NCI-H1048 (cell line): ENCODE measurements at places on chromosomes 3 and 15.
A peak's percentile ranks its signal among the peaks of the same experiment; 100 is the strongest.

DNA sequence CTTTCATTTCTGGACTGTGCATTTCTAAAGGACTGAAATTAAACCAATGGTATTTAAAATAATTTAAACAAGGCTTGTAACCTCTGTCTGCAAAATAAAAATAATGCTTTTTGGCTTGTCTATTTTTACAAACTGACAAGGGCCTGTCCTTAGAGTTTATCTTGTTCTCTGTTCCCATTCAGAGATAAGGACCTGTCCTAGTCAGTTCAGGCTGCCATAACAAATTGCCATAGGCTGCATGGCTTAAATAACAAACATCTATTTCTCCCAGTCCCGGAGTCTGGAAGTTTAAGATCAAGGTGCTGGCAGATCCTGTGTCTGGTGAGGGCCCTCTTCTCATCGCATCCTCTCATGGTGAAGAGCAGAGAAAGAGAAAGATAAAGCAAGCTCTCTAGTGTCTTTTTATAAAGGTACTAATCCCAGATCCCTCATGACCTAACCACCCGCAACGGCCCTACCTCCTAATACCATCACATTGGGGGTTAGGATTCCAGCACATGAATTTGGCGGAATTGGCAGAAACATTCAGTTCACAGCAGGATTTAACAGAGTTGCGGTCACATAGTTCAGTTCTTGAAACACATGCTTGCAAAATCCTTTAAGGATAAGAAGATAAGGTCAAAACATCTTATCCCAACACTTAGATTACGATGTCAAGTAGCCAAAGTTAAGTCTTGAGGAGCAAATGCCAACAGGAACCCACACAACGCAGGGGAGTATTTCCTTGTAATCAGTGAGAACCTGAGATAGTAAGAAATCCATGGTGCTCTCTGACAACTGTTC is 17.8 kb downstream of the KBTBD8 start:
- no peak for DNase-seq

DNA sequence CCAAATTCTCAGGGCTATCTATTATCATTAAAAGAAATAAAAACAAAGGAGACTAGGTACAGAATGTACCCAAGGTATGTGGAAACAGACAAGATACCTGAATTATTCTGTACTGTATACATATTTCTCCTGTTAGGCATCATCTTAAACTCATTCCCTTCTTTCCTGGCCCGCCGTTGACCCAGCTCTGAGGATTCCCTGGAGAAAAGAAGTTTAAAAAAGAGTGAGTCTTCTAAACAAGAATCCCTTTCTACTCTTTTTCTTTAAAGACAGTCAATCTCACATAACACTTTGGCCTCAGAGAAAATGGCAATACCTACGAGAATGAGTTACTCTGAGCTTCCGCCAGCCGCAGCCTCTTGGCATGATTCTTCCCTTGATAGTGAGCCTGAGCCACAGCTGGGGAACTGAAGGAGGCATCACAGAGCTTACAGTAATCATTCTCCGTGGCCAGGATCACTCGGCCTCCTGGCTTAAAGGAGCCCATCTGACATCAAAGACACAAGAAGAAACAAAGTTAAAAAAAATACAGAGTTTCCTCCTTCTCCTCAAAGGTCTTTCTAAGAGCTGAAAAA is 44.2 kb downstream of the ZMAT3 start:
- DNase-seq = no peak

DNA sequence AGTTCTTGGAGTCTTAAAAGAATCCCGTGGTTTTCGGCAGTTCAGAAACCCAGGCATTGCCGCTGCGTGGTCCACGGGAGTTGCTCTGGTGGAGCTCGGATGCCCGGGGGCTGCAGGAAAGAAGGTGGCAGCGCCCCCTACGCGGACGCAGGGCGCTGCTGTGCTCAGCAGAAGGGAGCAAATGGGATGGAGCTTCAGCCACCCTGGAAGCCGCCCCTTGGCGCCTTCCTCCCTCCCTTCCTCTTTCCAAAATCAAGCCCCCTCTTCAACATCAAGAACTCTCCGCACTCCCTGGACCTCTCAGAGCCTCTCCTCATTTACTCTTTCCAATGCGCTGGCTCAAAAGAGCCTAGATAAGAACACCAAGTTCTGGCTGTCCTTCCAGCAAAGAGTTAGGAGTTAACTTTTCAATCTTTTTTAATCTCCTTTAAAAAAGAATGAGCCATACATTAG is 880 bp upstream of the CHRNA7 start:
- peak; percentile 70 for DNase-seq

GRCh38 chr3:45112939-45113338 is 33.2 kb downstream of the CDCP1 start:
- DNase-seq = no peak

DNA sequence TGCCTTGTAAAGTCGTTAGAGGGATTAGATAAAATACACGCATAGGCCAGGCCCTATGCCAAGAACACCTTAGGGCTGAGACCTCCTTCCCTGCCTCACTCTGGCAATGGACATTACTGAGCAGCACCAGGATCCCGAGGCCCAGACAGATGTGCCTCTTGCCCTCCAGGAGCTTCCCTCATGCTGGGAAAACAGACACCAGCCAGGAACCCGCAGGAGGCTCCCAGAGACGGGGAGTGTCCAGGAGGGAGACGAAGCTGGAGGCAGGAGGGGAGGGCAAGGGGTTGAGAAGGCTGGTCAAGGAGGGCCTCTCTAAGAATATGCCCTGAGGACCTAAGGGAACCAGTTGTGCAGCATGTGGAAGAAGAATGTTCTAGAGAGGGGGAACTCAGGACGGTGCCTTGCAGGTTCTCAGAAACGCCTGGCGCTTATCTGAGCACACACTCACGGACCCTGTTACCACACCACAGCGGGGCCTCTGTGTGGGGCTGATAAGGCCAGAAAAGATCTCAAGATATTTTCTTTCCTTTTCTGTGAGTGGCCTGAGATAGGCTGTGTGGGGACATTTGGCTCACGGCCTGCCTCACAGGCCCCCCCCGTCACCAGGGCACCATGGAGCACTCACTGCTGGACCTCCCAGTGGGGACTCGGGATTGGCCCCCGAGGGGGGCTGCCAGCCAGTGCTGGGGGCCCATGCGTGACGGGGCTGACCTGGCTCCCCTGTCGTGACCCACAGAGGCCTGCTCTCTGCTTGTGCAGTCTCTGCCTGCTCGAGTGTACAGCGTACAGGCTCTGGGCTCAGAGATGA is 22.0 kb upstream of the CYP11A1 start:
- no peak for DNase-seq

DNA sequence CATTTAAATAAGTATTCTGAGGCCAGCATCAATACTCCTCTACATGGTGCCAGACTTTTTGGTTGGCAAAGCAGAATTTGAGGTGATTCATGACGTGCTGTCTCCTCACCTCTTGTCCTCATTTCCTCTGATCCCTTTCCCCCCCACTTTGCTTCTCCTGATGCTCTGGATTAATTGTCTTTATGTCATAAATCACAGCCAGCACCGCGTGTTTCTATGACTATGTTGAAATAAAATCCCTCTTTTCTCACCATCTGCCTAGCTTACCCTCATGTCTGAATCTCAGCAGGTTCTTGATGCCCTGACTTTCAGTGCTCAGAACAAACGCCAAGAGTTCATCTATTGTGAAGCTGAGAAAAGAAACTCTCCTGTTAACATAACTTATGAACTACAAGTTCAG is 19.7 kb upstream of the PTPRG start:
- no peak for DNase-seq

- no peak for DNase-seq
Measured at GRCh38 chr3:60552581-60552980, 698.7 kb downstream of the FHIT start.

DNA sequence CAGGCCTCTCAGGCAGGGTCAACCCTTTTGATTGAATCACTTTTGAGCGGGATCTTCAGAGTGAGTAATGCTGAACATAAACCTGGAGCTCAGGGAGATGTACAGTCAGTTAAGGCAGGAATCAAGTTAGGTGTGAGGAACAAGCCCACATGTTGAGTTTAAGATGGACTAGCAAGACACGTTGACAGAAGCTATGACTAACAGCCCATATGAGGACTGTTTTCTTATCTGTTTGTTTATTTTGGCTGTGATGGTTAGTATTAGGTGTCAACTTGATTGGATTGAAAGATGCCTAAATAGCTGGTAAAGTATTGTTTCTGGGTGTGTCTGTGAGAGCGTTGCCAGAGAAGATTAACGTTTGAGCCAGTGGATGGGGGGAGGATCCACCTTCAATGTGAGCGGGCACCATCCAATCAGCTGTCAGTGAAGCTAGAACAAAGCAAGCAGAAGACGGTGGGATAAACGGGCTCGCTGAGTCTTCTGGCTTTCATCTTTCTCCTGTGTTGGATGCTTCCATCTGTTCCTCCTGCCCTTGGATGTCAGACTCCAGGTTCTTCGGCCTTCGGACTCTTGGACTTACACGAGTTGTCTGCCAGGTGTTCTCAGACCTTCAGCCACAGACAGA is 232.3 kb upstream of the STAC start:
- no peak for DNase-seq

DNA sequence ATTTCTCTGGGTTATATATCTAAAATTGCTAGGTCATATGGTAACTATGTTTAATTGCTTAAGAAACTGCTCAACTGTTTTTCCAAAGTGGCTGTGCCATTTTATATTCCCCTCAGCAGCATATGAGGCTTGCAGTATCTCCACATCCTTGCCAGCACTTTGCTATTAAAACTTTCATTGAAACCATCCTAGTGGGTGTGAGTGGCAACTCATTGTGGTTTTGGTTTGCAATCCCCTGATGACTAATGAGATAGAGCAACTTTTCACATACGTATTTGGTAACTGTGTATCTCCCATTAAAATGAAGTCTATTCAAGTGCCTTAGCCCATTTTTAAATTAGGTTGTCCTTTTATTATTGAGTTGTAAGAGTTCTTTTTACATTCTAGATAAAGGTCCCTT is 17.3 kb downstream of the KPNA1 start:
- DNase-seq = no peak

GRCh38 chr3:146780251-146780650 is 175.1 kb upstream of the PLSCR5 start:
- DNase-seq = no peak

DNA sequence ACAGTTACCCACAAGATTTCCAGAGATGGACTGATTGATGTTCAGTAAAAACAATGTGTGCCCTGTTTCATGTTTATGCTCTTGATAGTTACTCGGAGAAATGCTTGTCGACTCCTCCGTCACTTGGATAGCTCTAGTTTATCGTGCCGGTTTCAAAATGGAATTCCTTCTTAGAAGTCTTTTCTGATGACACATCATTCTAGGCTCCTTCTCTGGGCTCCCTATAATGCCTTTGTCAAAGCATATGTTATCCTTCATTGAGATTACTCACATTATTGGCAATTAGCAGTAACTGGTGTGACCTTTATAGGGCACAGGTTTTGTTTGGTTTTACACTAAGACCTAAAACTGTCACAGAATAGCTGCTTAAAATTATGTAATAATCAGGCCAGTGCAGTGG is 201.8 kb downstream of the CNTN6 start:
- DNase-seq = no peak

DNA sequence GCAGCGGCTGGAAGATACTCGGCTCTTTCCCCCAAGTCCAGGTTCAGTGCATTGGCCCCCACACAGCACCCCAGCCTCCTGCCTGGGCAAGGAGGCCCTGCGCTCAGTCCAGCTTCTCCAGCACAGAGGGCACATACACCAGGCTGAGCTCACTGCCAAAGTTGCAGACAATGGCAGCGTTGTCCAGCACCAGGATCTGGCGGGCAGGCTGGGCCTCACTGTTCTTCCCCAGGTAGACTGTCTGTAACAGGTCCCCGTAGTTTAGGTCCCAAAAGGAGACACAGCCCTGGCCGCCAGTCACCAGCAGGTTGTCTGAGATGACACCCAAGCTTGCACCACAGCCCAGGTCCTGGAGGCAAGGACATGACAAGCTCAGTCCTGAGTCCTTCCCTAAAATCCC is 32.9 kb downstream of the PTPN23 start:
- DNase-seq = no peak

- DNase-seq = no peak
Measured at GRCh38 chr15:37104424-37104981, 4.2 kb upstream of the MEIS2 start.

DNA sequence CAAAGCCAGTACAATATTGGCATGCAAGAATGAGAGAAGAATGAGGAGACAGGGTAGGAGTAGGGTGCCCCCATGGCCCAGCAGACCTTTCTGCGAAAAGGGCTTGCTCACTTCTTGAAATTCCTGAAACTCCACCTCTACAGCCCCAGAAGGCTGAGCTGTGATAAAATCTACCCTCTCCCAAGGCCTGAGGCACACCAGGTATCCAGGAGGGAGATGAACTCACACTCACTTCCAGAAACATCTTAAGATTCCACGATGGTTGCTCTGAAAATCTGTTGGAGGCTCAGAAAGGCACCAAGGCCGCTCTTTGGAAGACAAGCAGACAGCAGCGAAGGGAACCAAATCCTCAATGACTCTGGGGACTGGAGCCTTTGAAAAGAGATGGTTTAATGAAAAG is 297.5 kb downstream of the UACA start:
- DNase-seq = no peak

- no peak for DNase-seq
Measured at GRCh38 chr3:115523458-115523857, 99.9 kb upstream of the GAP43 start.

- DNase-seq = no peak
Measured at GRCh38 chr15:81491414-81492096, 117.5 kb upstream of the TMC3 start.

DNA sequence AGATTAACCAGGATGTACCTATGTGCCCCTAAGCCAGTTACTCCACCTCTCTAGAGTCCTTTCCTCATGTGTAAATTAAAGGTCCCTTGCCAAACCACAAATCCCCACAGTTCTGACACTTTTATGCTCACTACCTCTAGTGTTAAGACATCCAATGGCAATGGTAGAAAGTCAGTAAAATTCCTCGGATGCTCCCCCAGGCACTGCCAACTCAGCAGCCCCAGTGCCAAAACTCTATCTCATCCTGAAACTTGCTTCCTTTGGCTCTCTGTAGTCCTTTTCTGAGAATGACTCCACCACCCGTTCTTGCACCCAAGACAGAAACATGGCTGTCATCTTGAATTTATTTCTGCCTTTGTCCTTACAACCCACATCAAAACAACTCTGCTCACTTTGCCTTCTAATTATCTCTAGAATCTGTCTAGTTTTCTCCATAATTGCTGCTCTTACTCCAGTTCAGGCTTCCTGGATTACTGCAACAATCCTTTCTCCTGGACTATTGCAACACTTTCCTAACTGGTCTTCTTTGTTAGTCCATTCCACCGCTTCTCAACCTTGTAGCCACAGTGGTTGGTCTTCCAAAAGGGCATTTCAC is 41.6 kb downstream of the MB21D2 start:
- DNase-seq = no peak

DNA sequence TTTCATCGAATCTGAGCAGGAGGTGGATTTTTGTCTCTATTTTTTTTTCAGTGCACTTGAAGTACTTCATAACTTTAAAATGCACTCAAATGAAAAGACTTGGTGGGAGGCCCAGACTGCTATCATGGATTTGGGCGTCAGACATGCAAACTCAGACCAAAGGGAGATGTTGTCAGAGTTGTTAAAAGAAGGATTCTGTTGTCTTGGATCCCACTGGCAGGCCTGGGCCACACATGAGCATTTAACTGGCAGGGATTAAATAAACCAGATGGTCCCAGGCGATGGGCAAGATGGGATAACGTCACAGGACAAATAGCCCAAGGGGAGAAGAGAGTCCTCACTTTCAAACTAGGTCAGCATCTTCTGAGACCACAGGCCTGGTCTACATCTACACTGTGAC is 15.4 kb downstream of the RTP1 start:
- no peak for DNase-seq

GRCh38 chr15:98753726-98754656 is 105.7 kb downstream of the IGF1R start:
- no peak for DNase-seq

- DNase-seq = no peak
Measured at GRCh38 chr3:124126436-124127023, 134.6 kb upstream of the ROPN1 start.
